ENCODE measurements at places on chromosomes 16 and 17.

- no peak for DNase-seq
These were observed 78.2 kb downstream of the CRISPLD2 start for GRCh38 chr16:84897911-84898377.

DNA sequence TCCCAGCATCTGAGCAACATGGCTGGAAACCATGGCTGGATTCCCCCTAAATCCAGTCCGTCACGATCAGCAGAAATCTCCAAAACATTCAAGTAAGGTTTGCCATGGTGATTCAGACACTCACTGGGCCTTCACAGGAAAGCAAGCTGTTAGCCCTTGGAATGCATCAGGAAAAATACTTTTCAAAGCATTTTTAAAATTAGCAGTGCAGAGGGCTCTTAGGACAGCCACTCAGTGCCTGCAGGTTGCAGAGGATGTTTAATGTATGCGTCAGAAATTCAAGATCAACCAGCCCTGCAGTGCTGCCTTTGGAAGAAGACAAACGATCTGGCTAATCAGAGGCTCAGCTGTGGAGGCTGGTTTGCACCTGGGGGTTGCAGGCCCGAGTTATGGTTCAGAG lies 50.3 kb downstream of the FOXL1 start:
- DNase-seq = no peak

GRCh38 chr16:24748242-24748641 lies 18.8 kb downstream of the TNRC6A start:
- DNase-seq = no peak

- no peak for DNase-seq
These were observed 13.4 kb upstream of the PLLP start for GRCh38 chr16:57297856-57298255.

DNA sequence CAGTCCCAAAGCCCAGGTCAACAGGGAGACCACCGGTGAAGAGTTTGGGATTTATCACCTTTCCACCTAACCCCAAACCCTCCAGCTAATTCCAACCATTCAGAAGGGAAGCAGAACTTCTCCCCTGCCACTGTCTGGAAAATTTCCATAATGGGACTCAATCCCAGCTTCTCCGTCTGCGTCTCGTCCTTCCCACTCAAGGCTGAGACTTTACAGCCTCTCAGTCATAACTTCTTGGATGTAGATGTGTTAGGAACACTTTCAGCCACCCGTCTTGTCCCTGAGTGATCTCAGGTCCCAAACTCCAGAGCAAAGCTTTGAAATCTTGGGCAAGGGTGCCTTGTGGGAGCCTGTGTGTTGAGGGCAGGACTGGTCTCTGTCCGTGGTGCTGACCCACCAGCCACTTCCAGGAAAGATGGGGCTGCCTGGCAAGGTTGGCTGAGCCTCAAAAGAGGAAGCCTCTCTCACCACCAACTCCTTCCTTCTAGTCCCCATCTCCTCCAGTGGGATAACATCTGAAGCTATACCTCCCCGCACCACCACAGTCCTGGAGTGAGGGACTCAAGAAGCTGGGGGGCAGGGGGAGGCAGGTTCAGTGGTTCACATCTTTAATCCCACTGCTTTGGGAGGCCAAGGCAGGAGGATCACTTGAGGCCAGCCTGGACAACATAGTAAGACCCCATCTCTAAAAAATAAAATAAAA lies 9.3 kb downstream of the GAS2L2 start:
- DNase-seq = no peak

DNA sequence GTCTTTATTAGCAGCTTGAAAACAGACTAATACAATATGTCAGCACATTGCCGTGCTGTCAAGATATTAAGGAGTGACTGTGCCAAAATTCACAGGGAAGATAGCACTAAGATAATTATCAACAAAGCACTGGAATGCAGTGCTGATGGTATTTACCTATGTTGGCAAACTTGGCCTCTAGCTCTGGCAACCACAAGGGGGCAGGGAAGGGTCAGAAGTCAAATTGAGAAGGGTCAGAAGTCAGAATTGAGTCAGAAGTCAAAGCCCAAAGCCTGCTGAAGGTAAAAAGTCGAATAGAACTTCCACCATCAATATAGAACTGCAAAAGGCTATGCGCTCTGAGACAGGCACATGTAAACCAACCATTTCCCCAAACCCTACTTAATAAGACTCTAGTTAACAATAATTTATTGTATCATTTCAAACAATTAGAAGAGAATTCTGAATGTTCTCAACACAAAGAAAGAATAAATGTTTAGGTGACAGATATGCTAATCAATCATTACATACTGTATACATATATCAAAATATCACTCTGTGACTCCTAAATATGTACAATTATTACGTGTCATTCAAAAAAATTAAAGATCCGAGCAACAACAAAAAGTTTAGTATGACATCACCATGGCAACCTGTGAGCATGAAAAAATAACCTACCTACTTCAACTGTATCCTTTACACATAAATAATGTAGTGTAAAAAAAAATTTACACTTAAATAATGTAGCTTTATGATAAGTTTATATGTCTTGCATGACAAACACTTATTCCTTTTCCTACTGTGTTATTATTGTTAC lies 916.1 kb downstream of the KCNJ2 start:
- peak; percentile 35 for DNase-seq

GRCh38 chr16:83301971-83302370 lies 505.8 kb upstream of the HSBP1 start:
- no peak for DNase-seq

- no peak for DNase-seq
These were observed 32.5 kb upstream of the CCR7 start for GRCh38 chr17:40597556-40598300.

DNA sequence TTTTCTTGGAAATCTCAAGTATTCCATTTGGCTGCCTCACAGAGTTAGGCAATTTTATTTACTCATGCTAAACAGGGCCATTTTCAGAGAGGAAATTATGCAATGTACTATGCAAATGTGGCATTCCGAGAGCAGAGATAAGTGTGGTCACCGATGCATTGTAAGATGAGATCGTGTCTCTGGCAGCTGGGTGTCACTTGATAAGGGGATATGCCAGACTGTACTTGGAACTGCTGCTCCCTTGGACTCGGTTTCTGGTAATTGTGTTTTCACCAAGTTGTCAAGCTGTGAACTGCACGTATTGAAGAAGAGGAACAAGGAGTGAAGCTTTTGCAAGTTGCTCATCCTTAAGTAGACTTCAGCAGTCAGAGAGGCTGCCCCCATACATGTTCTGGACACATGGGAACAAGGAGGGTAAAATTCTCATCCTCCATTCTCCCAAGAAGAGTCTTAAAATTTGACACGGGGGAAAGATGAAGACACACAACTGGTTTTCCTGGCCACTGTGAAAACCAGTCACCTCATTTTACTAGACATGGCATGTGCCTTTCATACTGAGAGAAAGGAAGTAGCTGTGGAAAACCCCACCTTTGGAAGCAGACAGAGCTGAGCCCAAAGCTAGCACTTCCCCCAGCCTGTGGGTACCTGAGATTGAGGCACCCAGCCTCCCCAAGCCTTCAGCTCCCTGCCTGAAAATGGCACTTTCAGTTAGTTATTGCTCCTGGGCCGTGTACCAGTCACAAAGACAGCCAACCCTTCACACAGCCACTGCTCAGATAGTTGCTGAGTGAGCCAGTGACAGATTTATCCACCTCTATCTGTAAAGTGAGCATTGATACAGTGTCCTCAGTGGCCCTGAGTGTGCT lies 150.7 kb downstream of the SOCS1 start:
- no peak for DNase-seq

GRCh38 chr17:51224402-51225262 lies 35.2 kb downstream of the MBTD1 start:
- no peak for DNase-seq

- no peak for DNase-seq
These were observed 33.5 kb downstream of the ABCC3 start for GRCh38 chr17:50668025-50668837.

- DNase-seq = no peak
These were observed 3.3 kb upstream of the ABCA9 start for GRCh38 chr17:69064001-69064400.

- no peak for DNase-seq
These were observed 58.3 kb downstream of the NOS2 start for GRCh38 chr17:27741971-27742575.

GRCh38 chr17:42406615-42407288 lies 16.3 kb downstream of the CAVIN1 start:
- DNase-seq = no peak

GRCh38 chr17:67490471-67490870 lies 113.4 kb downstream of the PITPNC1 start:
- DNase-seq = no peak

- no peak for DNase-seq
These were observed 67.8 kb upstream of the LHX1 start for GRCh38 chr17:36869441-36869840.

- no peak for DNase-seq
These were observed 7.4 kb downstream of the ZNF750 start for GRCh38 chr17:82832411-82832810.

DNA sequence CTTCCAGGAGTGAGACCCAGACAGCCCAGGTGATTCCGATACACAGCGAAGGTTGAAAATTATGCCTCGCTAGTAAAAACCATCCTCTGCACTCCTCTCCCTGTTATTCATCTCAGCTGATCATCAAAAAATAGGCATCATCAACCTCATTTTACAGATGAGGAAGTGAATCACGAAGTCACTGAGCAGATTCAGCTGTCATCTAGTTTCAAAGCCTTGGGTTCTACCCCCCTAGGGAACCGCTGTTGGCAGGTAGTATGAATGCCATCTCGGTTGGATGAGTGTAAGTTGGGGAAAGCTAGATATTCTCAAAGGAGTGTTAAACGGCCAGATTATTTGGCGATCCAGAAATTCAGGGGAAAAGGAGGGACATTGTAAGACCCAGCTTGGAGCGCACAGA lies 2.0 kb downstream of the CRYM start:
- DNase-seq = no peak

GRCh38 chr17:67769231-67769630 lies 51.5 kb downstream of the NOL11 start:
- DNase-seq = no peak

- no peak for DNase-seq
These were observed 180.5 kb downstream of the ZNF423 start for GRCh38 chr16:49675413-49675812.

- DNase-seq = no peak
These were observed 194.6 kb downstream of the STX8 start for GRCh38 chr17:9381068-9381467.

- no peak for DNase-seq
These were observed 152.0 kb downstream of the SDK2 start for GRCh38 chr17:73492125-73492820.

- peak; percentile 22 for DNase-seq
These were observed 704 bp downstream of the ASIC2 start for GRCh38 chr17:33292201-33292980.

DNA sequence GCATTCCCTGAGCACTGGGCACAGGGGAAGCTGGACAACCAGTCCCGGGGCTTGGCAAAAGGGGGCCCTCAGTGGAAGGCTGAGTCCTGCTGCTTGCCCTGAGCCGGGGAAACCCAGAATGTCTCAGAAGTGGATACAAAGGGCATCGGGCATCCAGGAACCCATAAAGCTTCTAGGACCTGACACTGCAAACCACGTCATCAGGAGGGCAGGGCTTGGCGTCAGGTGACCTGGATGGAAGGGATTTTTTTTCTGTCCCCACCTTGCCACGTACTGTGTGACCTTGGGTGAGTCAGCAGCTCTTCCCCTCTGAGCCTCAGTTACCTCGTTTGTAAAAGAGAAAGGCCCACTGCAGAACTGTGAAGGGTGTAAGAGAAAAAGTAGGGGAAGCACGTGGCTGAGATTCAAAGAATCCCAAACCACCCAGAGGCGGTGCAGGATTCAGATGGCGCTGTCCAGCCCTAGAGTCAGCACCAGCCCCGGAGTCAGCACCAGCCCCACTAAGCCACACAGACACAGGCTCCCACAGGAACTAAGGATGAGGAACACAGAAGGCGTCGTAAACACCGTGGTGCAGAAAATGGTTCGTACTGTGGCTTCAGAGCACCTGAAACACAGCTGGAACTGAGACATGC lies 53.7 kb downstream of the C16orf95 start:
- DNase-seq = no peak

GRCh38 chr16:13344001-13344400 lies 442.6 kb downstream of the SHISA9 start:
- no peak for DNase-seq

DNA sequence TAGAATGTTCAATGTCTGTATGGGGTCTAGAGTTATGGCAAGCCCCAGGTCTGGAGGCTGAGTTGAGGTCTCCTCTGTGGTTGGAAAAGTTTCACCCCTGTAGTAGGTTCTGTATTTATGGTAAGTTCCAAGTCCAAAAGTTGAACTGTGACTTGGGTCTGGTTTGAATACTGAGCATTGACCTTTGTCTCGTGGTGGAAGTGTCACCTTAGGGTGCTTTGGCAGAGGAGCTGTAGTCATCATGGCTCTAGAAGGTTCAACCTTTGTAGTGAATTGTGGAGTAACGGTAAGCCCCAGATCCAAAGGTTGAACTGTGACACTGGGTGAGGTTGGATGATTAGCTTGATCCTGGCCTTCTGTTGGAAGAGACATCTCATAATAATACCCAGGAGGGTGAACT lies 17.6 kb downstream of the RDM1 start:
- DNase-seq = no peak

GRCh38 chr16:89616623-89617022 lies 3.2 kb downstream of the DPEP1 start:
- DNase-seq = no peak

DNA sequence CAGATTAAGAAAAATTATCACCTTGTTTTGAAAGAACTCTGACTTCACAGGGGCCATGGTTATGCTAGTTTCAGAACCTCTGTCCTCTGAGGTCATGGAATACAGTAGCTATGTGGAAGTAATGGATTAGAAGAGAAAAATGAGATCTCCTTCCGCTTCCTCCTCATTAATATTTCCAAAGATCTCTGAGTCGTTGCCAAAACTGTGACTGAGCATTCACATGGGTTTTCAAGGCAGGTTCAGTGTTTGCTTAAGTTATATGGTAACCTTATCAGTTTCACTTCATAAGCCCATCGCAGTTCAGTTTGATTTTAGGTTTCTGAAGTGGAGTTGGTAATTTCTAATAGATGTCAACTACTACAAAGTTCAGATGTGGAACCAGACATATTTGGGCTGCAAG lies 321.2 kb upstream of the SOX9 start:
- DNase-seq = no peak

GRCh38 chr16:4474192-4474961 lies at the start of gene NMRAL1:
Gene NMRAL1, minus strand, starts transcription at chr16:4474625. Its CDS starts 493 bp downstream, at chr16:4474132.
- peak; percentile 63 for DNase-seq

- no peak for DNase-seq
These were observed 44.0 kb downstream of the TUBD1 start for GRCh38 chr17:59848778-59849177.

DNA sequence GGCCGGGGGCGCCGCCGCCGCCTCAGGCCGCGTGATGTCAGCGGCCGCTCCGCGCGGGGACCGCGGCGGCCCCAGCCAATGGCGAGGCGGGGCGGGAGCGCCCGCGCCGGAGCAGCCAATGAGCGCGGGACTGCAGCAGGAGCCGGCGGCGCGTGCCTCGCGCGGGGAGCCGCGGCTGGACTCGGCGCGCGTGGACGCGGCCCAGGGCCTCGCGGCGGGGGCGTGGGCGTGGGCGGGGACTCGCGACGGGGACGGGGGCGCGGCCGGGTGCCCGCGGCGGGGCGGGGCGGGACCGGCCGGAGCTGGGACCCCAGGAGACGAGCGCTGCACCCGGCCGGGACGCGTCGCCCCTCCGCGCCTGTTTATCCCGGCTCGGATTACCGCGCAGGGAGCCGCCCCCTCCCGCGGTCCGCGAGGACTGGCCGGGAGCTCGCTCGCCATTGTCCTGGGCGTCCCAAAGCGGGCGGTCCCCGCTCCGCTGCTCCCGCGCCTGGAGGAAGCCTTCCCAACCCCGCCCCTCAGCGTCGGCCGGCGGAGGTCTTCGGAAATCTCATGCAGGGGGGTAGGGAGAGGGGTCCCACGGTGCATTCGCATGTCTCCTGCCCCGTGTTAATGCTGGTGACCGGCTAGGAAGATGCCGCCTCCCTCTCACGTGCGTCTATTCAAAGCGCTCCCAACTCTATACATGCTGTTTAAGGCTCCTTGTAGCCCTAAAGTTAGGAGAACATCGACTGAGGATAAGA lies at the start of gene RNF157:
TSS of gene RNF157 (minus strand) at position 33 of the 743 bp plus-strand sequence. CDS start 253 bp downstream, outside the sequence.
- DNase-seq = peak; percentile 84

All from HEK293T (cell line).